ENCODE measurements at places on chromosomes 16 and 17.
A peak's percentile ranks its signal among the peaks of the same experiment; 100 is the strongest.

- no peak for DNase-seq
Measured at GRCh38 chr16:12740986-12741610, 62.6 kb downstream of the CPPED1 start.

DNA sequence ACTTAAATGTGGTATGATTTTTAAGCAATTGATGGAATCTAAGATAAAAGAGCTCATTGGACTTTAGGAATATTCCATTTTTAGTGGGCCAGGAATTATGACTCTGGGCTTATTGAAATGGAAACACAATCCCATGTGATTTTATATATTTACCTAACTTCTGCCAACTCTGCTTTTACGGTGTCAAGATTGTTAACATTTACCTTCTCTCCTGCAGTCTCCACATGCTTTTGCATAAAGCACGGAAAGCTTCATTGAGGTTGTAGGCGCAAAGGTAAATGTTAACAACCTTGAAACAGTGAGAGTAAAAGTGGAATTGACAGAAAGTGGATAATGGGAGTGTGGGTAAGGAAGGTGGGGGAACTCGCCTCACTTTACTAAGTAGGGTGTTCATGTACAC is 468.1 kb downstream of the PMP22 start:
- no peak for DNase-seq

DNA sequence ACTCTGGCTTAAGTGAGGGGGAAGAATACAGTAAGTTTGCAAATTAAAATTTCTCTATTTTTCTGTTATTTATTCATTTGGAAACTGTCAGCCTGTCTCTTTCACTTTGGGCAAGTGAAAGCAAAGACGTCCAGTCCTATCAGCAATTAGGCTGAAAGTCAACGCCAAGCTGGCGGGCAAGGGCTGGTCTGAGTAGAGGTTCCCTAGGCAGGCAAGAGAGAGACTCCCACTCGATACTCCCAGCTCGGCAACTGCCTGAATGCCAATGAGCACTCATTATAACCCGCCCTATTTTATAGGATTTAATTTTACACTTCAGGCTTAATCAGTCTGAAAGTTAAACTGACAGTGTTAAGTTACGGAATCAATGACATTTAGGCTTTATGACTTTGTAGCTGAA is 14.3 kb upstream of the SLC38A8 start:
- DNase-seq, result no peak

DNA sequence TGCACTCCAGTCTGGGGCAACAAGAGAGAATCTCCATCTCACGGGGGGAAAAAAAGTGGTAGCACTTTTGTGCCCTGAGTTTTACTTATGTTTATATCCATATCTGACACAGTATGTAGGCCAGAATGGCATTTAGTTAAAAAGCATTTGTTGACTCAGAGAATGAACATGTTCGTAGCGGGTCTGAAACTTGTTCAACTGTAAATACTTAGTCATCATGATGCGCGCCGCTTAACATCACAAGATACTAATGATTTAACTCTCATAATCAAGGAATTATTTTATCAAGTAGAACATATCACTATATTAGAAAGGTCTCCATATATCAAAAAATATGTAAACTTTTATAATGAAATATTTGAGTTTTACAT is 55.3 kb upstream of the ITGA2B start:
- no peak for DNase-seq

DNA sequence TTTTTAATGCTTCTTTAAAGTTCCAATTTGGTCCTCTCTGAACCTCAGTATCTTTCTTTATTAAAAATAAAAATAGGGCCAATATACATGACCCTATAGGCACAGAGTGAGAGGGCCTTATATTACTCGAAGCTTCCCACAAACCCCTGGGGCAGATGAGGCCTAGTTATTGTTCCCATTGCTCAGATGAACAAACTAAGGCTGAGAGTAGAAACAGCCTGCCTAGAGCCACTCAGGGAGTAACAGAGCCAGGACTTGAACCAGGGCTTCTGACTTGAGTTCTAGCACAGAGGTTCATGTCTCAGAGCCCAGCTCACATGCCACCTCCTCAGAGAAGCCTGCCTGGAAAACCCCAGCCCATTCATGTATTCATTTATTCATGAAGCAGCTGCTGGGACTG is 7.7 kb downstream of the BCL7C start:
- DNase-seq, result no peak

GRCh38 chr16:25633549-25633948 is 58.2 kb upstream of the HS3ST4 start:
- DNase-seq, result no peak

GRCh38 chr17:72501404-72502370 is 380.9 kb downstream of the SOX9 start:
- DNase-seq, result no peak

GRCh38 chr16:342455-343213 is 9.9 kb downstream of the AXIN1 start:
- no peak for DNase-seq

DNA sequence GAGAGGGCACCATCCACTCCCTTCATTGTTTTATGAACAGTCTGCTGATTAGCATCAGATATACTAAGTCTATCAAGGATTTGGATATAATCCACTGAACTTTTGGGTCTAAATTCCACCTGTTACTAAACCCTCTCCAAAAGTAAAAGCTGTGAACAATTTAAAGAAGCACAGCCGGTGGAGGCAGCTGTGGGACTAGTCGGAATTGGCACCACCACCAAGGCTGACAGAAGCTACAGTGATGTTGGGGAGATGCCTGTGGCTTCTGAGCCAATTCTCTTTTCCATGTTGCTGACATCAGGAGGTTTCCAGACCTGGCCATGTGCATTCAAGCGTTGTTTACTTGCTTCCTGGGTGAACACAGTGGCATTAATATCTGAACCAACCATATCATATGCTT is 679.0 kb upstream of the CA10 start:
- DNase-seq, result no peak

DNA sequence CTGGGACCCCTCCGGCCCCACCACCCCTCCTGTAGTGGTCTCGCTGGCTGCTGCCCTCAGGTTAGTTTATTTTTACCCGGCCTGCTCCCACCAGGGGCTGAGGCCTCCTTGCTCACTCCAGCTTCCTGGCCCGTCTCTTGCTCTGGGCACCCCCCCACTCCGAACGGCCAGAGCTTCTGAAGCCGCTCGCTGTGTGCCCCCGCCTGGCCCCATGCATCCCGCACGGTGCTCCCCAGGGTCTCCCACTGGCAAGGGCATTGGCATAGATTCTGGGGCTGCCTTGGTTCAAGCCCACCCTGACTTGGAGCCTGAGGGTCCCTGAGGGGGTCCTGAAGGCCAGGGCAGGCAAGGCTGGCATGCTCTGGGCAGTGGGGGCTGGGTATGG is 186.4 kb downstream of the SEC14L1 start:
- no peak for DNase-seq

DNA sequence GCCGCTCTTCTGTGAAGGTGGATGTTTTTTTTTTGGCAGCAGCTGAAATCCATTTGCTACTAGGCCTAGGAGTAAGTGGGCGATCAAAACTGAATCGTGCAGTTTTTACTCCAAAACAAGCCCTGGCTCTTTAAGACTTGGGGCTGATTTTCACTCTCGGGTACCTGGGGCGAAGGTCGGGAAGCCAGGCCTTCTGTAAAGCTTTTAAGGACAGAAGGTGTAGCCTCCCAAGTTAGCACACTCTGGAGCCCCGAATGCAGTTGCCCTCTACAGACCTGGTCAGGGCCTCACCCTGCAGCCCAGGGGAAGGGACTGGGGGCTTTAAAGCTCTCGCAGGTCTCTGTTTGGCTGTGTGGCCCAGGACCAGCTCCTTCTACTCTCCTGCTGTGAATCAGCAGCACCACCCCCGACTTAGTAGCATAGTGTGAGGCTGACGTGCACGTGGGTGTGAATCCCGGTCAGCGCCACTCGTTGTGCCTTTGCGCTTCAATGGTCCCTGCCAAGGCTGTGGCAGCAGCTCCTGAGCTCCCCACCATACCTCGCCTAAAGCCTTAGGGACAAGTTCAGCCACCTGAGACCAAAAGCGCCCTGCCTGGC is 49.9 kb downstream of the TMEM235 start:
- no peak for DNase-seq

DNA sequence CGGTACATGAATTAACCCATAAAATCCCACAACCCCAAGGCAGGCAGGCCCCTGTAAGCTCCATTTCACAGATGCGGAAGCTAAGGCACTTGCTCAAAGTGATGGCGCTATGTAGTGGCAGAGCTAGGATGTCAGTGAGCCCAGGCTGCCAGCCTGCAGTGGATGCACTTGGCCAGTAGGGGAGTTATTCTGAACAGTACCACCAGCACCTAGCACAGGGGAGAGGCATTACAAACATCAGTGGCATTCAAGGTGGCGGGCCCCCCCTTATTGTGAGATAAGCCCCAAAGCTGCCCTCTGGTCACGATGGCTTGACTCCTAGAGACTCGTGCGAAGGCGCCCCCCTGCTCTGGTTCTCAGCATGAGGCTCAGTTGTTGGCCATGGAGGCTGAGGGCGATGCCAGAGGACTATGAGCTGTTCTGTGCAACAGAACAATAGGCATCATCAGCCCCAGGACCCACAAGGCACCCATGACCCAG is 33.8 kb downstream of the GTF3C1 start:
- no peak for DNase-seq

- no peak for DNase-seq
Measured at GRCh38 chr16:29876594-29877249, 13.7 kb upstream of the CDIPT start.

DNA sequence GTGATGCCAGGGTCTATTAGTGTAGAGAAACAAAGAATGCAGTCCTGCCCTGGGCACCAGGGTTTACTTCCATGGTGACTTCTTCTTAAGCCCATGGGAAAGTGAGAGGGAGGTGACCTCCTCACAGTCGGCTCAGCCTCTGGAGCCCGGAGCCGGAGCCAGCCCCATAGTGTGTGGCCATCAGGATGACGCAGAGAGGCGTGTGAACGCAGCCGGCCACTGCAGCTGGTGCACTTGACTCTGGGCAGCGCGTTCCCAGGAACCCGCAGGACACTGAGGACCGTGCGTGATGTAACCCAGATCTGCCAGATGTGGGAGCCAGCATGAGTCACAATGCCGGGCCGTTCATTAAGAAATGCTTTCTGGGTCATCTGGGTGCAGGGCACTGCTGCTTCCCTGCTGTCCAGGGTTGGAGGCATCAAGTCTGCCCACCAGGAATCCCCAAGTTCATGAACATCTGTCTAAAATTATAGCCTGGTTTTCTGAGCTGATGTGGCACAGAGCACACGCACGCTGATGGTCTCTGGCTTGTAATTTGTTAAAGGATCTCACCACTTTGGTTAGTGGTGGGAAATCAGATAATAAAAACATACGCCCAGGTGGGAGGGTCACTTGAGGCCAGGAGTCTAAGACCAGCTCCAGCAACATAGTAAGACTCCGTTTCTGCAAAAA is 114.1 kb downstream of the PITPNC1 start:
- DNase-seq, result peak; percentile 90

DNA sequence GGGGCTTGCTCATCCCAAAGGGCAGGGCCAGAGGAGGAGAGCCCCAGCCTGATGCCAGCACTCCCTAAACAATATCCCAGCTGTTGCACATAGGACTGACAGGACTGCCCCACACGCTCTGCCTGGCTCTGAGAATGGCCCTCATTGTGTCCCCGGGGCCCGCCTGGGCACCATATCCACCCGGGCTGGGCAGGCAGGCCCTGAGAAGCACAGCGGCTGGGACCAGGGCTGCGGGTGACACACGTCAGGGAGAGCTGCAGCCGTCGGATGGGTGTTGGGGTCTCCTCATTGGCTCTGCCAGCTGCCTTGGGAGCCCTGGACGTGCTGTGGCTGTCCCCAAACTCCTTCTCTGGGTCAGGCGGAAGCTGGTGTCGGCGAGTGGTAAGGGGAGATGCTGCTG is 4.2 kb downstream of the BCAR1 start:
- DNase-seq, result no peak

DNA sequence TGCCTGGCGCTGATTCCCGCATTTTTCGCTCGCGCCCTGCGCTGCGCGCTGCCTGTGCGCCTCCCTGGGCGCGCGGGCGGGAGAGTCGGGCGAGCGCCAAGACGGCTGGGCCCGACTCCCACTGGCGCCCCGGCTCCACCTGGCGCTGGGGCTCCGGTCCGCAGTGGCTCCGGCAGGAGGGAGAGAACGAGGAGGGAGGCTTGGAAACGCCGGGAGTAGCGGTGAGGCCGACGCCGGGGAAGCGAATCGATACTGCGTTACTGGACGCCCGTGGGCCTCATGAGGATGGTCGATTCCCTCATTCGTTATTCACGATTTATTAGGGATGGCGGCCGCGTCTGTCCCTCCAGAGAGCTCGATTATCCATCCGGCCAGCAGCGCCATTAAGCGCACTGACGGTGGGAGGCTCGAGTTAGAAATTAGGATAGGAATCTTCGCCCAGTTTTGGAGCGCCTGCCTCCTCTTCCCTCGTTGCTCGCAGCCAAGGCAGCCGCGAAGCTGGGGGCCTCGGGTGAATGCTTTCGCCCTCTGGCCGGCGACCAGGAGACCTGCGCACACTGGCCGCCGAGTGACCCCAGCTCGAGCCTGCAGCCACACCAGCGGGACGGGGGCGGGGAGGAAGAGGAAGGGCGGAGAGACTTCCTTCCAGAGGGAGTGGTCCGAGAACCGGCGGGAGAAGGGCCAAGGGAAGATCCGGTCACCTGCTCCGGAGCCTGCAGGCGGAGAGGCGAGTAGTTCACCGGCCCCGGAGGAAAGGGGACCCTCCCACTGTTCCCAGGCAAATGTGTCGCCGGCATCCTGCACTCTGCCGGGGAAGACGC is 1.3 kb upstream of the PCGF2 start:
- peak; percentile 53 for DNase-seq

DNA sequence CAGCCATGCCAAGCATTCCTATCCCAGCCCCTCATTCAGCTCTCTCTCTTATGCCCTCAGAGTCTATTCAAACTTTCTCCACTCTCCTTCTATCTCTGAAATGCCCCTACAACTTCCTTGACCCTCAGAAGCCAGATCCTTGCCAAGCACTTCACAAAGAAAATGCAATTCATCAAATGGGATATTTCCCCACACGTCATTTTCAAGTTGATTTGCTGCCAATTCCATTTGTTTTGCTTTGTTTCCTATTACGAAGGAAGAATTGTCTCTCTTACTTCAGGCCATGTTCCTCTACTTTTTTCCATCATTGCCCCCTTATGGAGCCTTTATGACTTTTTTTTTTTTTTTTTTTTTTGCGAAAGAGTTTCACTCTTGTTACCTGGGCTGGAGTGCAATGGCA is 9.2 kb upstream of the ALOX12 start:
- no peak for DNase-seq

GRCh38 chr17:57678393-57678792 is 66.7 kb downstream of the CCDC182 start:
- no peak for DNase-seq

Measured in T1000 (cell line).